ENCODE measurements at places on chromosomes 5 and 9. TPM values are rescaled to one million over a fixed set of nuclear protein-coding genes. Genes with fewer than 3 reads are reported as not detected.

Gene FUT7
- total RNA-seq, result not detected

Gene TLE4
- 88.4 TPM for total RNA-seq

Gene ZBED3
- 13.0 TPM for total RNA-seq

Gene GPR151
- not detected for total RNA-seq

Gene MEIKIN
- not detected for total RNA-seq

Gene LEAP2
- 0.82 TPM for total RNA-seq

Gene KCNIP1
- total RNA-seq, result 6.1 TPM

Gene RANBP17
- 22.7 TPM for total RNA-seq

Gene STPG3
- not detected for total RNA-seq

Gene SLC46A2
- not detected for total RNA-seq

Gene GLDC
- total RNA-seq, result 29.1 TPM

Gene DMRT3
- total RNA-seq, result not detected

DNA sequence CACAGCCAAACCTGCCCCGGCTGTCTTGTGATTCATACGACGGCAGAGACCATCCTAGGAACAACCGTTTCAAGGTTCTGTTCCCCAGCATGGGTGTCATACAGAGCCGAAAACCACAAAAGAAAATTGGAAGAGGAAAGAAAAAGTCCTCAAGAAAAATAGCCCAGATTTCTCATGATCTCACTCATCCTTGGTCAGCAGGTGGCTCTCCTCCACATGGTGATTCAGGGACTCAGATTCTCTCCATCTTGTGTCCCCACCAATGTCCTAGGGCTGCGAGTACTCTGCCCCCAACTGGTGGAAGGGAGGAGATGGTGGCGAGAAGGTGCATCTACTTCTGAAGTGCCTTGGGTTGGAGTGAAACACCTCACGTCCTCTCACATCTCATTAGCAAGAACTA, 25.6 kb downstream of the PDZD2 start:
- DNase-seq, result no peak

- DNase-seq, result no peak
These were observed 564 bp upstream of the AIF1L start for GRCh38 chr9:131095666-131096268.

GRCh38 chr5:2184563-2185540, 302.1 kb upstream of the IRX4 start:
- no peak for DNase-seq

DNA sequence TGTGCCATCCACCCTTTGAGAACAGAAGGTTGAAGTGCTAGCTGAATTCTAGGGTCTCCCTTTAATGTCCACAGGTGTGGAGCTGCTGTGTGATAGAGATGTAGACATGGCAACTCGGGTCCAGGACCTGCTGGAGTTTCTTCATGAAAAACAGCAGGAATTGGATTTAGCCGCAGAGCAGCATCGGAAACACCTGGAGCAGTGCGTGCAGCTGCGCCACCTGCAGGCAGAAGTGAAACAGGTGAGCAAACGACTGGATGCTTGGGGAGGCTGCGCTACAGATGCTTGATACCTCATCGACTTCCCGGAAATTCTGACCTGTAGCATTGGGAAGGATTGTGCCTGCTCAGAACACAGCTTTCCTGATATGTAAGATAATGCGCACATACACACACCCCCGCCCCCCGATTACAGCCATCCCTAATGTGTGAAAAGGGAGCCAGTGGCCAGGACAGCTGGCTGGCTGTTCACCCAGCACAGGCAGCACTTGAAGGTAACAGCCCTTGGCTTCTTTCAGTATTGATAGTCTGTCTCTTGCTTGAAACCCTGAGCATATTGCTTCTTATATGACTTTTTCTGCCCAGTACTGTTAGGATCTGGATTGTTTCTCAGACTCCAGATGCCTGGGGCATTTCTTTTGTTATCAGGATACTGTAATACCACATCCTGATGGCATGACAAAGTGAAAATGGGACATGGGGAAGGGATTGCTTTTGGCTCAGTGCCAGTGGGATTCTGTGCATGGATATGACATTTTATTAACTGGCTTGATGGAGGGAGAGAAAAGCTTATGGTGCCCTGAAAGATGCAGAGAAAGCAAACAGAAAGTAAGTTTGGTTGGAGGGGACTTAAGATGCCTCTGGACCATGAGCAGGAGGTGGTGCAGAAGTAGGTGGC, 216.8 kb upstream of the OTULINL start:
- DNase-seq, result peak; percentile 61

DNA sequence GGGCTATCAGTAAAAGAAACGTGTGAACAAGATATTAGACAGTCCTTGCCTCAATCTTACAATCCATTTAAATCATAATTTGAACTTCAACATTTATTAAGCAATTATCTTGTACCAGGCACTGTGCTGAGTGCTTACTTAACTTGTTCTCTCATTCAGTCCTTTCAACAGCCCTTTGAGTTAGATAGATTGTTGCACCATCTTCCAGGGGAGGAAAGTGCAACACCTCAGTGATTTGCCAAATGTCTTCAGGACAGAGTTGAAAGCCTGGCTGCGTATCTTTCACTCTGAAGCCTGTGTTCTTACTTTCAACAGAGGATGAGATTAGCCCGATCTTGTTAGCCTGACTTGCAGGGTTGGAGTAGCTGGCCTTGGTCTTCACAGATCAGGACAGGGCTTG, 34.2 kb upstream of the SUB1 start:
- no peak for DNase-seq

DNA sequence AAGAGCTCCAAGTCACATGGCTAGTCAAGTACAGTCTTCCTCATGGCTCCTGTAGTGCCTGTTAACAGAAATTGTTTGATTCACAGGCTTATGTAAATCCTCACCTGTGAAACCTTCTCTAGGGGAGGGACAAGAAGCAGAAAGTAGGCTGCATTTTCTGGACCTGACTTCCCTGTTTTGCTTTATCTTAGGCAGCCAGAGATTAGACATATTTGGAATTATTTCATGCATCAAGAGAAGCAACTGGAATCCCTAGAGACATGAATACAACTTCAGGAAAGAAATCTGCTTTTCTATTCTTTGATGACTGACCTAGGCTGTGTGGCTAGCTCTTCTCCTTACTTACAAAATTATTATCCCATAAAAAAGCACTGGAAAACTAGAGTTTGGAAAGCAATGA, 52.3 kb downstream of the CAST start:
- no peak for DNase-seq

- DNase-seq, result no peak
These were observed 28.1 kb downstream of the ANKRD33B start for GRCh38 chr5:10591966-10592365.

DNA sequence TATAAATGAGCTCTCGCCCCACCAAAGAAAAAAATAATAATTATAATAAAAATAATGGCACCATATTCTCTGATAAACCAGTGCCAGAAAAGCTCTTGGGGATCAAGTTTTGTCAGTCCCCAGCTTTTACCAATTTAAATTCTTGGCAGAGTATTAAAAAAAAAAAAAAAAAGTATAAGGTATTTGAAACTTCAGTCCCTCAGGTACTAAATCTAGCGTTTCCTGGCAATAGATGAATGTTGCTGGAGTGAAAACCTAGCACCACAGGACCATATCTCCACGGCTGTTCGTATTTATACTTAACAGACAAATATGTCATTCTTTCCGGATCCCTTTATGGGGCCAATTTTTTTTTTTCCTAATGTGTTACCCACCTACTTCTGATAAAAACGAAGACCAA, 646.2 kb downstream of the CCDC171 start:
- DNase-seq, result no peak

GRCh38 chr5:141529002-141529401, 40.1 kb downstream of the PCDHGC5 start:
- DNase-seq, result no peak

GRCh38 chr5:162664846-162665245, 597.3 kb downstream of the GABRG2 start:
- no peak for DNase-seq

- DNase-seq, result no peak
These were observed 67.9 kb upstream of the PIK3R1 start for GRCh38 chr5:68147659-68148058.

DNA sequence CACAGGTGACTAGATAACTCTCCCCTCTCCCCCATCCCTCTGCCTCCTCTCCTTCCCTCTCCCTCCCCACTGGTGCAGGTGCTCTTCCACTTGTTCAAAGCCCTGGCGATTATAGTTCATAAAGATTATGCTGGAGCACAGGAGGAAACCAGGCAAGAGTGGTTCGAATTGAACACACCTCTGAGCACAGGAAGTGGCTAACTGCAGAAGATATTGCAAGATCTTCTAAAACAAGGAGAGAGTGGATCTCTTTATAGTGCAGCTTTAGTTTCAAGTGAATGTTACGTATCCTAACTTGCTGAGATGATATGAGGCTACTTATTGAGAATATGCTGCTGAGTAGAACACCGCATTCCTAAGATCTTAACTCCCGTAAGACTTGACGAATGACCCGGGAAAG, 178.4 kb downstream of the GOLPH3 start:
- no peak for DNase-seq

- no peak for DNase-seq
These were observed 328.8 kb downstream of the PRELID2 start for GRCh38 chr5:145506185-145506850.

DNA sequence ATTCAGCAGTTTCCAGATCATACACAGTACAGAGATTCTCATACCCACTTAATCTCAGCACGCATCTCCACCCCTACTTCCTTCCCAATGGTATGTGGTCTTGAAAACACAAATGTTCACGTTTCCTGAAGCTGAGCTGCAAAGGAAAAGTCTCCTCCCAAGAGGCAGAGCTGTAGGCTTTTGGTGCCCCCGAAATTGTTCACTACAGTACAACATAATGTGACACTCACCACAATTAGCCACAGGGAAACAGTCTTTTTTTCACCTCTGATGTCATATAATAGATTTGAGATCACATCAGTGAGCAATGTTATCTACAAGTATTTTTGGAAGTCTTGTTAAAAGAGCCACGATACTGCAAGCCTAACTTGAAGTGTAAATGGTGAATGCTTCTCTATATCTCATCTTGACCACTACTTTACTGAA, 40.2 kb downstream of the NFIB start:
- peak; percentile 18 for DNase-seq

DNA sequence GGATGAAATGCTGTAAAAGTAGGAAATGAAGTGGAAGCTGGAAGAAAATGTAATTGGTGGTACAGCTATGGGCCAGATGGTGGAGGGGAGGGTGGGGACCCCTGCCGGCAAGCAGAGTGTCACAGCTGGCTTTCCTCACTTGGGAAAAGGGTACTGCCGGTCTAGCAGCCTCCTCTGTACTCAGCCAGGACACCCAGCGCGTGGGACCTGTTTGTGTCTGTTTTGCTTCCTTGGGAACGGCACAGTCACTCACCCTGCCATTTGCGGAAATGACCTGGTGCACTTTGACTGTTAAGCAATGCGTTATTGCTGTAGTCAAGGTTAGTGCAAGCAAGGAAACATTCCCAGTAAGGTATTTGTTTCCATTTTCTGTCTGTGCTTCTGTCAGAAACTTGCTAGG, 10.1 kb downstream of the TMEM252 start:
- peak; percentile 36 for DNase-seq

DNA sequence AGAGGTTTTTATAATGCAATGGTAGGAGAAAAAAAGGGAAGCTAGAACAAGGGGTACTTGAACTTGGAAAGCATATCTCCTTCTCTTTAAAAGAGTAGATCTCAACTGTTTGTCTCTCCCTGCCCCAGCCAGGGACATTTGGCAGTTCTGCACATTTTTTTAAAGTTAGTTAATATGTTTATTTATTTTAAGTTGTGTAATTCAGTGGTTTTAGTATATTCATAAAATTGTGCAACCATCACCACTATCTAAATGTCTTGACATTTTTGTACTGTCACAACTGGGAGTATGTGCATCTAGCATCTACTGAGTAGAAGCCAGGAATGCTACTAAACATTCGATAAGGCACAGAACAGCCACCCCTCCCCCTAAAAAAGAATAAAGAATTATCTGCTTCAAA, 103.5 kb upstream of the DPYSL3 start:
- DNase-seq, result no peak

GRCh38 chr5:96331681-96332361, 101.2 kb downstream of the PCSK1 start:
- DNase-seq, result no peak

DNA sequence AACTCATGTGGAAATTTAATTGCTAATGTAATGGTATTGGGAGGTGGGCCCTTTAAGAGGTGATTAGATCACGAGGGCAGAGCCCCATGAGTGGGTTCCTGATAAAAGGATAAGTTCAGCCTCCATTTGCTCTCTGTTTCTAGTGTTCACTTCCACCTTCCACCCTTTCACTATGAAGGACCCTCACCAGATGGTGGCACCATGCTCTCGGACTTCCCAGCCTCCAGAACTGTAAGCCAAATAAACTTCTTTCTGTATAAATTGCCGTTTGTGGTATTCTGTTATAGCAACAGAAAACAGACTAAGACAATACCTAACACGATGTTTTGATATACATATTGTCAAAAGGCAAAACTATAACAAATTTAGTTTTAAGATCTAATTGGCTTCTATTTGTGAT, 166.2 kb downstream of the DEPDC1B start:
- no peak for DNase-seq

DNA sequence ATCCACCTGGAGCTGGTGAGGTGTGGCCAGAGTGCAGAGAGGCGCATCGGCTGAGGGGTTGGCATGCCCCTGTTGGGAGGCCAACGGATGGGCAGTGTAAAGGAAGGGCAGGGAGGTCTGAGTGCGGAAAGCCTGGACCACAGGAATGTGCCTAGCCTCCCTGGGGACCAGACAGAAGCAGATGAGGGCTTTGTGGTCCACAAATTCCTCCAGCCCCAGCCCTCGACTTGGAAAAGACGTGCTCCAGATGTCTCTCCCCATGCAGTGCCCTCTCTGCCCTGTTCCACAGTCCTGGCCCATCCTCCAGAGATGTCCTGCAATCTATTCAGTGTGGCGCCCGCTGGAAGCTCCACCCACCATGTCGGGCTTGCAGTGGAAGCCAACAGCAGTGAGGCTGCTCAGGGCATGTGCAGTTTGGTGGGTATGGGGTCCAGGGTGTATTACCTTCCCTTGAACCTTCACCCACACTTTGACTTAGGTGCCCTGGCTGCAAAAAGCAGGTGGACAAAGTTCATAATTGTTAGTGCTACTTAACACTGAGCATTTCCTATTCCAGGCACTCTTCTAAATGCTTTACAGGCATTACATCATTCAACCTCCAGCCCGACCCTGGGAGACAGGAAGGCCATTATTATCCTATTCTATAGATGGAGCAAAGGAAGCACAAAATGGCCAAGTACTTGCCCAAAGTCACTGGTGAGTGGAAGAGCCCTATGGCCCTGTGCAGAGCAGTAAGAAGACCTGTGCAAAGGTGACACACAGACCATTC, 120.2 kb upstream of the SLC25A48 start:
- DNase-seq, result no peak

GRCh38 chr5:165425594-165425993, 1920.2 kb downstream of the MAT2B start:
- DNase-seq, result no peak

GRCh38 chr5:5037674-5038073, 102.5 kb upstream of the ADAMTS16 start:
- no peak for DNase-seq

All from endothelial cell (in vitro differentiated cells).